ENCODE measurements at places on chromosomes 2 and 18.

- no peak for DNase-seq
These were observed 106.2 kb downstream of the STPG4 start for GRCh38 chr2:47048801-47049480.

DNA sequence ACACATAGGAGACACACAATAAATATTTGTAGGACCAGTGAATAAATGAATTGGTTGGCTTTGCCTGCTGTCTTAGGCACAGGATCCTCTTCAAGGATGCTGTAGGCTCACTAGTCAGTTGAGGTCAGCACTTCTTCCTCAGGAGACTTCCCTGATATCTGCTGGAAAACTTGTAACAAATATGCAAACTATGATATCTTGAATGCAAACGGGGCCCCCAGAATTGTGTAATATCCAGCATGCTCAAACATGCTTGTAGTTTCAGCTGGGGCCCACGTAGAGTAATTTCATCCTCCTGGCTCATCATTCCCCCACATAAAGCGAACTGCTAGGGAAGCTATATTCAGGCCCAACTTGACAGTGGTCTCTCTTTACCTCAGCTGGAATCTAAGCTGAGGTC is 43.6 kb downstream of the POLE4 start:
- DNase-seq: no peak

DNA sequence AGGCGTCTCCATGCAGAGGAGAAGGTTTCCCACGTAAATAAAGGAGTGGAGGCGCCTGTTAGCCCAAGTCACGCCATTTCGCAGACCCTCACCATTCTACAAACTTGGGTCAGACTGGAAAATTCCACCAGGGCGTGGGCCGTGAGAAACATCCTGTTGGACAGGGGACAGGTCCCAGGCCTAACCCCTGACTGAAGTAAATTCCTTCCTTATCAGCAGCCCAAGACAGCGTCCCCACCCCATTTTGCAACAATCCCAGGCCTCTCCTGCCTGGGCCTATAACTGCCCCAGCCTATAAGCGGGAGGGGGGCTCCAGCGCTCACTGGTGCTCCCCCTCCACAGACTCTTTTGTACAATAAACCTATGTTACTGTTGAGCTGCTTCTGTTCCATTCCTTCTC is 57.3 kb upstream of the CBLN2 start:
- no peak for DNase-seq

DNA sequence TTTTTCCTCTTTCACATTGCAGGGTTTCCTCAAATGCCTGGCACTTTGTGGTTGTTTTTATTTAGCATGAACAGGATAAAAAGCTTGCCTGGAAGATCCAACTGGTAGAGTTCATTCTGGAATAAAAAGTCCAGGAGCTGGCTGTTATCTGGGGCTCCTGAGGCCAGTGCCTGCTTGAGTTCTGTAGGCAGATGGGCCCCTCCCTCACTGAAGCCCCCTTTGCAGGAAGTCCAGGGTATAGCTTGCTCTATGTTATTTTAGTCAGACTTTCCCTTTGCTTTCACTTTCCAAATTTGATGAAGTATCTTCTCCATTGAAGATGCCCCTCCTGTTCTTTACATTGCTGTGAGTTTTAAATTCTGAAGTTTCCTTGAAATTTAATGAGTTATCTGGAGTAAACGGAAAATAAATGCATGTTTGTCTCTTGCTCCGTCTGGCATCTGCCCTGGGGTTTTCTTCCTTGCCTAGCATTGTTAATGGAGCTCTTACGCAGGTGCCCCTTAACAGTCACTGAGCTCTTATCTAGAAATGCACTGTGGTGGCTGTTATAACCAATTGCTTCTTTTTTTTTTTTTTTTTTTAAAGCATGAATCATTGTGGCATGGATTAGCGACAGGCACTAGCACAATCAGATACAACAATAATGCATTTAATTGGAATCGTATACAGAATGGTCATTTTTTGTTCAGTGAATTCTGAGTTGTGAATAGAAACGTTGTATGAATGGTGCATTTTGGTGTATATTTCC is 27.0 kb upstream of the LPIN1 start:
- no peak for DNase-seq

DNA sequence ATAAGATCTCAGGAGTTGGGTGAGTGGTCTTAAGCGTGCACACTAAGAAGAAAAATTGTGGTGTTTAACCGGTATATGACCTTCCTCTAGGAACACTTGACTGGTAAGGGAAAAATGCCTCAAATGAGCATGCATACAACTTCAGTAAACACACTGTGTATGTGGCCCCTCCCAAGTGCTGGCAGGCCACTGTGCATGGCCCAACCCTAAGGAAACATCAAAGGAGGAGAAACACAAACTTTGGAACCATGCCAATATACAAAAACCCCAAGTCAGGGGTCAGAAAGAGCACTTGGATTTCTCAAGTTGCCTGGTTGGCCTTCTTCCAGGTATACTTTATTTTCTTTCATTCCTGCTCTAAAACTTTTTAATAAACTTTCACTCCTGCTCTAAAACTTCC is 308.9 kb upstream of the LRRTM4 start:
- DNase-seq: no peak

GRCh38 chr2:238133499-238134392 is 4.7 kb upstream of the KLHL30 start:
- no peak for DNase-seq

DNA sequence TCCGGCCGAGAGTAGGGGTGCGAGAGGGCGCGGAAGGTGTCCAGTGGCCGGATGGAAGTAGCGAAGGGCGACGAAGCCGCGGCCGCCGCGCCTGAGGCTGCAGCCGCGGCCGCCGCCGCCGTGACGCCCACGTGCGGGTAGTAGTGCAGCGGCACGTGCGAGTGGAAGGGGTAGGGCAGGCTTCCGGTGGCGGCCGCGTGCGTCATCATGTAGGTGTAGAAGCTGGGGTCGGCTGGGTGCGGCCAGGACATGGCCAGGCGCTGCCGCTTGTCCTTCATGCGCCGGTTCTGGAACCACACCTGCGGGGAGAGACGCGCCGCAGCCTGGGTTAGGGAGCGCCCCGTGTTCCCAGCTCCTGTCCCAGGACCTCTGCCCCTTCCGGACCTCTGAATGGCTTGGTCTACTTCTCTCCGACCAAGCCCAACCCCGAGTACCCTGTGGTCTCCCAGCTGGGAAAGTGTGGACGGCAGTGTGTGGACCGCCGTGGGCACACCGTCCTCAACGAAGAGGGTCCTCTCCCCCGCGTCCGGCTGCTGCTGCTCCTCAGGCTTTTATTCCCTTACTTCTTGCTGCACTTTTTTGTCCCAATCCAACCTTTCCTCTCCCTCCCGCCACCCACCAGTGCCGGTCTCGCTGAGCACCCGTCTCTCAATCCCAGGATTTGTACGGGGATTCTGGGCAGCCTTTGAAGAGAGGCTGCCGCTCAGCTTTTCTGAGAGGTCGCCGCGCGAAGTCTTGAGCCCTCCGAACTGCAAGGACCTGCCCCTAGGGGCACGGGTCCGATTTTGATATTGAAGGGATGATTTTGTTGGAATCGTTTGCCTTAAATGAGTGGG is 3.0 kb downstream of the EVX2 start:
- no peak for DNase-seq

DNA sequence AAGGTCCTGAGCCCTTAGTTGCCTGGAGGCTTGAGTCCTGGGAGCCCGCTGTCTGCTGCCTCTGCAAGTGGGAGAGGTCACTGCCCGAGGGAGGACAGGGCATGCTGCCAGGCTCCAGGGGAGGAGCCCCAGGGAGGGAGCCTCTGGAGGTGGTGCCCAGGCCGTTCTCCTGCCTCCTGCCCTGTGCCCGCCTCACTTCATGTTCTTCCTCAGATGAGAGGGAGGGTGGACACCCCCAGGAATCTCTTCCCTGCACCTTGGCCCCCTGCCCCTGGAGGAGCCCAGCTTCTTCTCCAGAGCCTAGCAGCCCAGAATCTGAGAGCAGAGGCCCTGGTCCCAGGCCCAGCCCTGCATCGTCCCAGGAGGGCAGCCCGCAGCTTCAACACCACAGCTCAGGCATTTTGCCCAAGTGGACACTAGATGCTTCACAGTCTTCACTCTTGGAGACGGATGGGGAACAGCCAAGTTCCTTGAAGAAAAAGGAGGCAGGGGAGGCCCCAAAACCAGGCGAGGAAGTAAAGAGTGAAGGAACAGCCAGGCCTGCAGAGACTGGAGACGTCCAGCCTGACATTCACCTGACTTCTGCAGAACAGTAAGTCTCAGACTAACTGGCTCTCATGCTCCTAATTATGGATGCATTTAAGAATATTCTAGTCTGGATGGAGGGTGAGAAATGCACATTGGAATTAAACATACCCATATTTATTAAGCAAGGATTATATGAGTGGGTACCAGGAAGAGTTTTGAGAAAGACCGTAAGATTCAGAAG is 12.1 kb downstream of the PSD4 start:
- no peak for DNase-seq

GRCh38 chr2:66437109-66437690 is 2.3 kb downstream of the MEIS1 start:
- peak; percentile 47 for DNase-seq

- peak; percentile 63 for DNase-seq
These were observed 66.8 kb downstream of the HNRNPLL start for GRCh38 chr2:38535744-38536506.
